CD8-positive, alpha-beta memory T cell (primary cell): ENCODE measurements at places on chromosomes 16 and 17.

DNA sequence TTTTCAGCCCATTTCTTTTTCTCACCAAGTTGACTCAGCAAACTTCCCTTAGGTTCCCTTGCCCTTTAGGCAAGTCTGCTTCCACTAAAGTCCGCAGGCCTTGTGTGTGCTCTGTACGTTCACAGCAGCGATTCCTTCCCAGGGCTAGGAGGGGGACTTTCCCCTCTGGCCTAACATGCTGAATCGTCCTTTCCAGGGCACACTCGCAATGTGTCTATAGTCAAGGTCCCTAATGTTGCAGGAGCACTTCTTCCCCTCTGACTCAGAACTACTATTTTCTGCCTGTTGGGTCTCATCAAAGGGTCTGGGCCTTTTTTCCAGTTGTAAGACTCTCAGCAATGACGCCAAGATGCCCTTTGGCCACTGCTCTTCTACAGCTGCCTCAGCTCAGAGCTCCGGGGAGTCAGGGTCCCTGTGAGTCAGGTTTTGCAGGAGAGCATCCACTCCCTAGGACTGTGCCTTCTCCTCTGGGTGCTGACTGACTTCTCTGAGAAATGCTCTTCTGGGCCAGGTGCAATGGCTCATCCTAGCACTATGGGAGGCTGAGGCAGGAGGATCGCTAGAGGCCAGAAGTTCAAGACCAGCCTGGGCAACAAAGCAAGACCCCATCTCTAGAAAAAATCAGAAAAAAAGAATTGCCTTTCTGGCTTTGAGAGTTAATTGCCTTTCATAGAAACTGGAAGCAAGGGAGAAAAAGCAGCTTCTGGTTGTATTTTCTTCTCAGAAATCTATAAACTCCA is 64.4 kb upstream of the TBX2 start:
- no peak for DNase-seq

DNA sequence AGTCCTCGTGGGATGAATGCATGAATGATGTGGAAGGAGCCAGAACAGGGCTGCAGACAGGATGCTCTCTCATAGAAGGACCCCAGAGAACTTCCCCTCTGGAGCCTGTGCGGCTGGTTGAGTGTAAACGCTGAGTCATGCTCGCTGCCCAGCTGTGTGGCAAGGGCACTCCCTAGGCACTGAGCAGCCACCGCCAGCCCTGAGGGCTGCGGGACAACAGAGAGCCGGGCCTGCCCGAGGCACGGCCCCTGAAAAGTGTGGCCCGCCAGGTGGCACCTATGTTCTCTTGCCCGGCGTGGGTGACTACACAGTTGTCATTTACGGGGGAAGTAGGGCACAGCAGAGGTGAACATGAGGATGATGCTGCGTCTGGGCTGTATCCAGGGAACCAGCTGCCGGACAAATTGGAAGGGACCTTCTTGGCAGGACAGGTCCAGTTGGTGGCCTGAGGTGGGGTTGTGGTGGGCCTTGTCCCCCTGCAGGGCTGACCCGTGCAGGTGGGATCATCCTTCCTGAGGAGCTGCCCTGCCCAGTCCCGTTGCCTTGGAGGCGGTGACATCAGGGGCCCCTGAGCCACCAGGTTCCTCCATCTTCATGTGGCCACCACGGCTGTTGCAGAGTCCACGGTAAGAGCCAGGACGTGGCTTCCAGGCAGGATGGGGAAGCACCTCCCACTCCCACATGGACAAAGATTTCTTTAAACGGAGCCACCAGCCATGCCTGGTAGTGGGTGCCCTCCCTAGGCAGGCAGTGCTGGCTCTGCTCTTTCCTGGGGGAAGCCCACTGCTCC is 94.8 kb upstream of the CBX4 start:
- DNase-seq: no peak

- no peak for DNase-seq
These were observed 502.8 kb downstream of the MAF start for GRCh38 chr16:79097771-79098170.

GRCh38 chr16:18024611-18025010 is 311.9 kb downstream of the NPIPA8 start:
- no peak for DNase-seq
